ENCODE measurements at places on chromosomes 7 and 10.

GRCh38 chr7:50185208-50185607 lies 92.2 kb upstream of the ZPBP start:
- no peak for DNase-seq

DNA sequence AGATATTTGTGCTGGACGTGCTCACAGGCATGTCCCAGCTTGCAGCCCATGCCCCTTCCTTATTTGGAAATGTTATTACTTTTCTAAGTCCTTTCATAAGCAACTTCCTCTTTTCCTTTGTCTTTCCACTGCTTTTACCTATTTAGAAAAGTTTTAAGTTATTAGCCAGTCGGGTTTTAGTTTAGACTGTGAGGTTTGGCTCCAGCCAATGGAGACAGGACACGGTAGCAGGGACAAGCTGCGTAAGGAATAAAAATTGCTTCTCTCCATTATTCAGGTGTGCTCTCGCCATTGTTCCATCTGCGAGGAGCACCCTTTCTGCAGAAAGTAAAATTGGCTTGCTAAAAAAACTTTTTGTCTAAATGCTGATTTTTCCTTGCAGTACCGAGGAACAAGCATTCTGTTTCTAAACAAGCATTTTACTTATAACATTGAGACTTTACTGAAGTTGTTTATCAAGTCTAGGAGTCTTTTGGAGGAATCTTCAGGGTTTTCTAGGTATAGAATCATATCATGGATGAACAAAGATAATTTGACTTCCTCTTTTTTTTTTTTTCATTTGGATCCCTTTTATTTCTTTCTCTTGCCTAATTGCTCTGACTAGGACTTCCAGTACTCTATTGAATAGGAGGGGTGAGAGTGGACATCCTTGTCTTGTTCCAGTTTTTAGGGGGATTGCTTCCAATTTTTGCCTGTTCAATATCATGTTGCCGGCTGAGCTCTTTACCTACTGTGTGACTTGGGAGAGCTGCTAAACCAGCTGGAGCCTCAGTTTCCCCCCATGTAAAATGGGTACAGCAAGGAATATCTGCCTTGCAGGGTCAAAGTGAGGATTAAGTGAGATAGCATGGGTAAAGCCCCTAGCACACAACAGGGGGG lies 63.8 kb downstream of the ALOX5 start:
- DNase-seq: no peak

- DNase-seq: no peak
These were observed 895 bp upstream of the ZNF804B start for GRCh38 chr7:88758381-88759229.

GRCh38 chr10:33253411-33253810 lies 81.1 kb downstream of the NRP1 start:
- no peak for DNase-seq

DNA sequence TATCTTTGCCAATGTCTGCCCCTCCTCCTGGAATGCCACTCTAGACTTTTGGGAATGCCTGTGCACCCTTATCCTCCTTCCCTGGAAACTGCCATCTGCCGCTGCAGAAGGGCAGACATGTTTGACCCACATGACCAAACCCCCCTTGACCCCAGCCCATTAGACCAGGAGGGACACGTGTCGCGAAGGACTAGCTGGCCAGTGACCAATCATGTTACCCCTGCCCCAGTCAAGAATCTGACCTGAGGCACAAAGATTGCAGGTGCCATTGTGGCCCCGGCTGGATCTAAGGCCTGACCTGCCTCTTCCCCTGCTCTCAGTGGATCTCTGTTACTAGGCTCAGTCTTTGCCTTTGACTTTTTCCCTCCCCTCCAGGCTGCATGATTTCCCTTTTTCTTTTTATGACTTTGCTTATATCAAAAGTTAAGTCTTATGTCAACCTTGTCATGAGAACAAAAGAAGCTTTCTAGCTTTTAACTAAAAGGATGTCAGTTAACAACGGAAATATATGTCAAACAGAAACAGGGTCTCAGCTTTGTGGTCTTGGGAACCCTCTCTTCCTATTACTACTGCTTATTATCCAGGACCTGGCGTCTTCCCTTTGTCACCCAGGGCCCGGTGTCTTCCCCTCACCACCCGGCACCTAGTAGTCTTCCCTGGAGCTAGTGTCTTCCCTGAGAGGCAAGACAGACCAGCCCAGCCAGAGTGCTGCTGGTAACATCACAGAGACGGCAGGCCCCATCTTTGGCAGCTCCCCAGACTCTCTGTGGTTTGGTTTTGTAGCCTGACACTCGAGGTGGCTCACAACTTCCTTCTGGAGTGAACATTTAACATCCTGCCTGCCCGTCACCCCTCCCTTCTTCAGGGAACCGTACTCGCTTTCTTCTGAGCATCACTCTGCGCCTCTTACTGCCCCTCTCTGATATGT lies 24.4 kb upstream of the PPIF start:
- DNase-seq: no peak

GRCh38 chr7:32259931-32260596 lies 189.9 kb upstream of the PDE1C start:
- DNase-seq: no peak

- no peak for DNase-seq
These were observed 5.4 kb upstream of the COBL start for GRCh38 chr7:51321961-51322515.

- no peak for DNase-seq
These were observed 17.2 kb upstream of the CALN1 start for GRCh38 chr7:72429316-72429715.

DNA sequence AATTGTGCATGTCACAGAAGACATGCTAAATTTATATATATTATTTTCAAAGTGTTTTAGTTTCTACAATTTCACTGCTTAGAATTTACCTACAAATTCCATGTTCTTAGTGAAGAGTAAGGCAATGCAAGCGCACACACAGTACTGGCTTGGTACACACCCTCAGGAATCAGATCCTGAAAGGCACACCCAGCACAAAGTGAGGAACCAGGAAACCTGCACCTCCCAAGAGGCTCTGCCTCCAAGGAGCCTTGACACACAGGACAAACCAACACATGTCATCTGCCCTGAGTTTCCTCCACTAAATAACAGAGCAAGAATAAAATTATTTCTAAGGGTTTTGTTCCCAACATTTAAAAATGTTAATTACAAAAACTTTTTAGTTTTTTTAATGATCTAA lies 156.2 kb downstream of the PARD3 start:
- DNase-seq: no peak

DNA sequence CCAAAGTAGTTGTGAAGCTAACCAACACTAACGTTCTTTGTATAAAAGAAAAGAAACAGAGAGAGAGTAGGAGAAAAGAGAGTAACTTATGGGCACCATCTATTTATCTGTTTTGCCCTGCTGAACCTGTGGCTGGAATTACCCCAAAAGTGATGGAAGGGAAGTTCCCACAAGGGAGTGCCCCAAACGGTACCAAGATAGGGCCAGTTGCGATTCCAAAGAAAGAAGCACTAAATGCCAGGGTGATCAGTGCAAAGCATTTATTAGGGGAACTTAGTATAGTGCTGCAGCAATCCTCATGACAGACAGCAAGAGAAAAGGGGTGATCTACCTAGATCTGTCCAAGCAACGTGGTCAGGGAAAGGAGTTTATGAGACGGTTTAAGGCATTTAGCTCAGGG lies 190.2 kb downstream of the SORCS3 start:
- no peak for DNase-seq

- no peak for DNase-seq
These were observed 79.0 kb upstream of the ODAD2 start for GRCh38 chr10:28077889-28078288.

GRCh38 chr7:70660154-70660818 lies 471.7 kb upstream of the GALNT17 start:
- DNase-seq: no peak

DNA sequence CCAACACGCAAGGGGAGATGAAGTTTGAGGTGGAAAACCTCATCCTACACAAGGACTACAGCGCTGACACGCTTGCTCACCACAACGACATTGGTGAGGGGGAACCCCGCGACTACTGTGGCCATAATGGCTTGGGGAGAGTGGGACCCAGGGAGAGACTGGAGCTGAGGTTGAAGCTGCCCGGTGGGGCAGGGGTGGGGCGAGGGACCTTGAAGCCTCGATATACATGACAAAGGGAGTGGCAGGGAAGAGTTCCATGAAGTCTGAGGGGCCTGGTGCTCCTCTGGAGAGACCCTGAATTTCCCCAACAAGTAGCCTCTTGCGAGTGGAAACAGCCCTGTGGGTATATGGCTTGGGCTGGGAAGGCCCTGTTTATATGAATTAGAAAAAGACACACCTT lies 3.1 kb downstream of the PLAU start:
- no peak for DNase-seq

DNA sequence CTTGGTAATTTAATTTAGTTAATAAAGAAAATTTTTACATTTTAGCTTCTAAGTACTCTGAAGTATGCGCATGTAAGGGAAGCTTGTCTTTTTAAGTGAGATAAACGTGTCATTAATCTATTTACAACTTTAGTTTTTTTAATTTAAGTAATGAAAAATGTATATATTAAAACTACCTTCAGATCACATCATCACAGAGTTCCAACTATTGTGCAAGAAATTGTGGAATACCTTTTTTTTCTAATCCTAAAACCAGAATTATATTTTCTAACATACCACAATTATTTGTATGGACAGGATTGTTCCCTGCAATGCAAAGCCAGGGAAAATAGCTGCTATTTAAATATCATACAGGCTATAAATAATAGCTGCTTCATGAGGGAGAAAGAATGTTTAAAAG lies 303.2 kb upstream of the KCND2 start:
- DNase-seq: no peak

GRCh38 chr10:12490963-12491362 lies 141.6 kb downstream of the CAMK1D start:
- DNase-seq: no peak

DNA sequence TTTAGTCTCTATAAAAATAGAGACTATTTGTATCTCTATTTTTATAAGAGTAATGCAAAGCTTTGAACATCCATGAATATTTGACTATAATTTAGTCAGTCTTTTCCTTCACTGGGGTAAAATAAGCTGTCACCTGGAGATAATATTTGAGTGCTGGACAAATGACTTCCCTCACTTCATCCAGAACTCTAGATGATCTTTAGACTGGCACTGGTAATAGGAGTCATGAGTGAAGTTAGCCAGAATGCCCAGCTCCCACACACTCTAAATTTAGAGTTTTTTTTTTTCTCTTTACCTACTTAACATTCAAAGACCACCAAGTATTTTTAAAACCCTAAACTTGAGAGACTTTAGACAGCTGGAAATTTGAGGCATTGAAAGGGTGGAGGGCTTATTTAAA lies 100.7 kb downstream of the LSMEM1 start:
- no peak for DNase-seq

DNA sequence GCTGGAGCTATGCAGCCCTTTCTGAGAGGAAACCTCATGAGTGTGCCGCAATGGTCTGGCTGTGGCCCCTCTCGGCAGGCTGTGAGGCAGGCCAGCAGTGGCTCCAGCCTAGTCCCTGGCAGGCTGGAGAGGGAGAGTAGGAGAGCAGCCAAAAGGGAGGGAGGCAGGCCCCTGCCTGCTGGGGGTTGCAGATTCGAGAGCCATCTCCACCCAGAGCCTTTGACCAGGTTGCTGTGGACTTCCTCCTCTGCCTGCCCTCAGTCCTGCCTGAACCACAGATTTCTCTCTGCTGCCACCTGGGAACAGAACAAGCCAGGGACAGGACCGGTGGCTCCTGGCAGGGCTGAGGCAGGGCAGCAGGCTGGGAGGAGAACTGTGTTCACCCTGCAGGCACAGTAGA lies 13.9 kb downstream of the PAX2 start:
- DNase-seq: no peak

- DNase-seq: no peak
These were observed 482.6 kb downstream of the RPS24 start for GRCh38 chr10:78516236-78516635.

DNA sequence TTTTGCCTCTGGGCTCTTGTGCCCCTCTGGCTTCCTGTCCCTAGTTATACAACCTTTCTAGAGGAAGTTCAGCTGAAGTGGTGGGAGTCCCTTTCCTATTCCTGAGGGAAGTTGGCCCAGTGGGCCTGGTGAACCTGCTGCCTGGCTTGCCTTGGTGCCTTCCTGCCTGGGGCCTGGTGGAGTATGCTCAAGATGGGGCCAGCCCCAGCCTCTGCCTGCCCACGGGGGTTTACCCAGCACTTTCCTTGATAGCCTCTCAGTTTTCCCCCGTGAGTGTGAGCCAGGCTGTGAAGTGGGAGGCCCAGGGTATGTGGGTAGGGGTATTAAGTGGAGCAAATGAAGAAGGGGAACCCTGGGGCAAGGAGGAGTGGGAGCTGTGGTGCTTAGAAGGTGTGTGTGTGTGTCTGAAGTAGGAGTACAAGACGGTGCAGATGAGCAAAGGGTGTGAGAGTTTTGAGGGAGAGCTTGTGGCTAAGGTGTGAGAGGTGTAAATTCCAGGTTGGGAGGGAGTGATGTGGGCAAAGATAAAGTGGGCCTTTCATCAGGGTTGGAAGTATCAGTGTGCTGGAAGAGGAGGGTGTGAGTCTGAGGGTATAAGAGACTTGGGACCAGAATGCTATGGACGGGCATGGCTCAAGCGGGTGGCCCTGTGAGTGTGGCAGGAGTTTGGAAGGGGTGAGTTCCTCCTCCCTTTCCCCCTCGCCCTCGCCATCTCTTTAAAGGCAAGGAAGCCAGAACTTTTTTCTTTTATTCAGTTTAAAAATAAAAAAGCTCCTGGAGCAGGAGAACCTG lies 10.9 kb upstream of the PAX2 start:
- DNase-seq: no peak

DNA sequence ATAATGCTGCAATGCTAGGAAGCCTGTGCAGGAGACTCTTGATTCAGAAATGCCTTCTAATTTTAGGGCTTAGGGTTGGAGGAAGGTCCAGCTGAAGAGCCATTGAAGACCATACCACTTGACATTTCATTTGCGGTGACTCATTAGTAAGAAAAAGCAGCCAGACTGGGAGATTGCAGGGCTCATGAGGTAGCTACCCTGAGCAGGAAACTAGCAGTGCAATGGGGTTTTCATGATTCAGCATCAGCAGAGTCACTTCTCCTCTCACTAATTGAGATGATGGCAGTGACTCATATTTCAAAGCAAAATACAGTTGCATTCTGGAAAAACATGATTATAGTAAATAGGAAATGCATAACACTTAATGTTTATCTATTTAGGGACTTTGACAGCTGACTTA lies 434.1 kb downstream of the DNAJB9 start:
- DNase-seq: no peak

GRCh38 chr10:66637273-66638036 lies 288.4 kb upstream of the LRRTM3 start:
- DNase-seq: no peak

GRCh38 chr7:103120362-103120761 lies 28.5 kb downstream of the NAPEPLD start:
- DNase-seq: no peak

GRCh38 chr10:19532411-19532810 lies 283.8 kb upstream of the PLXDC2 start:
- no peak for DNase-seq

DNA sequence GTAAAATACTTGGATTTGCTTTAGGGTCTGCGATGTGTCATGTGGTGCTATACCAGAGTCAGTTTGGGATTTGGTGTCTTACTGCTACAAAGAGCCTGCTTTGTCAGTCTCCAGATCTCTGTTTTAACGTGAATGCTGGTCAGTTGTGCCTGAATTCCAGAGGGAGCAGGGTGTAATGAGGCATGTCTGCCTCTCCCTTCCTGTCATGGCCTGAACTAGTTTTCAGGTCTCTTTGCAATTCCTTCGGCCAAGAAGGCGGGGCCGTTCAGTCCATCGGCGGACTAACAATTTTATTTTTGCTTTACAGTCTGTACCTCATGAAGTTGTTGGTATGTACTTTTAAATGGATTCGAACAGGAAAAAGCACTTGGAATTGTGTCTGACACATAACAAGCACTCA lies 465.1 kb upstream of the ADARB2 start:
- DNase-seq: no peak

All from Panc1 (cell line).